ENCODE measurements at places on chromosomes 7 and 10.

DNA sequence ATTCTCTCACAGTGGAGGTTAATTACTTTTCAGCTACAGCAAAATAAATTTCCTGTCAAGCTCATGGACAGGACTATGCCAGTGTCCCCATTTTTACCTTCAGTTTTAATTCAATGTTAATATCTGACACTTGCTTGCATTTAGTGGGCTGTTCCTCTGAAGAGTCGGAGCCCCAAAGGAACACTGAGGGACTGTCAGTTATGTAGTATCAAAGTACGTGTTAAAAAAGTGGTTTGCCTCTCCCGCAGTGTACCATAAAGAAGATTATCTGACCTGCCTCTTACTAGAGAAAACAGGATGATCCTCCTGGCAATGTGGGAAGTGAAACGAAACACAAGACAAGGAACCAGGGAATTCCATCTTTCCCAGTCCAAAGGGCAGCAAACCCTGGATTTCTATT lies 1010.9 kb upstream of the PHF14 start:
- no peak for DNase-seq

GRCh38 chr10:49220031-49220430 lies 31.8 kb upstream of the TMEM273 start:
- no peak for DNase-seq

GRCh38 chr10:73742454-73742734 lies 1.8 kb upstream of the SEC24C start:
- DNase-seq = no peak

GRCh38 chr10:122117475-122117874 lies 128.5 kb downstream of the TACC2 start:
- DNase-seq = no peak

- no peak for DNase-seq
These were observed 49.3 kb downstream of the GPR141 start for GRCh38 chr7:37732888-37733287.

DNA sequence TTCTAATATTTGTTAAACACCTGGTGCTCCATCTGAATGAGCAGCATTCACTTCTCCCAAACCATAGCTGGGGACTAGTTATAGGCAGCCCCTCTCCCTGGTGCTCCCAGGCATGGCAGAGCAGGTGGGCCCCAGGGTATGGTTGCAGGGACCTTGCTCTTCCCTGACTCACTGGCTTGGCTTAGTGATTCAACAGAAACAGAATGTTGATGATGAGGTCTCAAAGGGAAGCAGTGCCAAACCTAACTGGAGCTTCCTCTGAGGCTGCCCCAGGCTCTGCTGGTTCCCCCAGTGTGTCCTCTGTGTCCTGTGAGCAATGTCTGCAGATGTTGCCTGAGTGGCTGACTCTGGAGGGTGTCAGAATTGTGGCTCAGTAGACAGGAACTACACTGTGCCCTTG lies 3.7 kb downstream of the GPR26 start:
- no peak for DNase-seq

GRCh38 chr7:28629216-28629842 lies 217.0 kb downstream of the CREB5 start:
- DNase-seq = peak; percentile 10

DNA sequence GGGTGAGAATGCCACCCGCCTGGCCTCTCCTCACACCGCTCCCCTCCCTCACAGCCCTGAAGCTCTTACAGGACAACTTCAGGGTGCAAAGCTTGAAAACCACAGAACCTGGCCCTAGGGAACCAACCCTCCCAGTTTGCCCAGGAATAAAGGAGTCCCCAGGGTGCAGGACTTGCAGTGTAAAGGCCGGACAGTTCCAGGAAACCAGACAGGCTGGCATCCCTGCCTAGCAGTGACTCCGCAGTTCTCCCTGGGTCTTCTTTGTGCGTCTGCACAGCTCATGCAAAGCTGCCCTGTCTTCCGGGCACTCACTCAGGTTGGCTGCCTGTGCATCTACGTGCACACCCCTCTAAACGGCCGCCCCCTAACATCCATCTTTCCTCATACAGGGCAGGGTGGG lies 36.1 kb downstream of the HSPA12A start:
- no peak for DNase-seq

DNA sequence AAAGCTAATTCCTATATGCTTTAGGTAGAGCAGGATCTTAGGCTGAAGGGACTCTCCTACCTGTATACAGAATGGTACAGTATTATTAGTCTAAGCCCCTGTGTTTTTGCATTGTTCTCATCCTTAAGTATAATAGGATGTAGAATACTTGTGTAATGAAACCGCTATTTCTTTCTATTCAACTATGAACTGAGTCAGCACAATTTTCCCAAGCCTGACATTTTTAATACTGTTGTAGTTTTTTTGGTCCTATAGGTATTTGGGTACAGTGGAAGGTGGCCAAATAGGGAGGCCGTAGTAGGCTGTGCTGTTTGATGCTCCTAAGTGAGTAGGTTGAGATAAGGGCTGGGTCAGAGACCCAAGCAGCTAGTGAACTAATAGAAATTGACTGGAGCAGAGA lies 205.1 kb downstream of the MACC1 start:
- DNase-seq = no peak

DNA sequence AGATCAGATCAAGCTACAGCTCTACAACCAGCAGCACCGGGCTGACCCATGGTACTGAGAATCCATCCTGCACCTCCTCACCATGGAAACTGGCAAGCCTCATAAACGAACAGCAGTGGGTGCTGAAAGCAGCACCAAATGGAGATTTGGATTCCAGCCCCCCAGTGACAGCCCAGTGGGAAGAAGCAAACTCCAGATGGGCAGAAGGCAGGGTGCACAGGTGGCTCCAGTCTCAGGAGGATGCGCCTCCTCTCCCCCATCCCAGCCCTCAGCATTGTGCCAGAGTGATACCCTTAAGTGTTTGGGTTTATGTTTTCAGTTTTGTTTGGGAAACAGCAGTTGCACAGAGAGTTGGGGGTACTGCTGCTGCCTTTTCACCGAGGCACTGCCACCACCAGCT lies 20.6 kb upstream of the SMO start:
- DNase-seq = no peak

- DNase-seq = peak; percentile 60
These were observed 534 bp upstream of the ACBD5 start for GRCh38 chr10:27241010-27241651.

- DNase-seq = no peak
These were observed 10.4 kb downstream of the PSD start for GRCh38 chr10:102408131-102408727.

DNA sequence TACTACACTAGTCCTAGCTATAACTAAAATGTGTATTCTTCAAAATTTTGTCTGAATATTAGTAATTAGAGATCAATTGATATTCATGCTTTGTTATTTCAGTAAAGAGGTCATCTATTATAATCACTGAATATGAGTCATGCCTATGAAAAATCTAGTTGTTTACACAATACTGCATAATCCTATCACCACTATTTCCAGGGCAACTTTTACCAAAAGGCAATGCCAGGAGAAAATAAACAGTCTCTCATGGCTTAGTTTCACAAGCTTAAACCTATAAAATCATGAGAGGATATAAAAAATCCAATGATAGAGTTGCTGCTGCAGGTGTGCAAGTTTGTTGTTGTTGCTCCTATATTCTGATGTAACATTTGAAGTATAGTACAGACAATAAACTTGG lies 149.9 kb upstream of the COL1A2 start:
- DNase-seq = no peak

DNA sequence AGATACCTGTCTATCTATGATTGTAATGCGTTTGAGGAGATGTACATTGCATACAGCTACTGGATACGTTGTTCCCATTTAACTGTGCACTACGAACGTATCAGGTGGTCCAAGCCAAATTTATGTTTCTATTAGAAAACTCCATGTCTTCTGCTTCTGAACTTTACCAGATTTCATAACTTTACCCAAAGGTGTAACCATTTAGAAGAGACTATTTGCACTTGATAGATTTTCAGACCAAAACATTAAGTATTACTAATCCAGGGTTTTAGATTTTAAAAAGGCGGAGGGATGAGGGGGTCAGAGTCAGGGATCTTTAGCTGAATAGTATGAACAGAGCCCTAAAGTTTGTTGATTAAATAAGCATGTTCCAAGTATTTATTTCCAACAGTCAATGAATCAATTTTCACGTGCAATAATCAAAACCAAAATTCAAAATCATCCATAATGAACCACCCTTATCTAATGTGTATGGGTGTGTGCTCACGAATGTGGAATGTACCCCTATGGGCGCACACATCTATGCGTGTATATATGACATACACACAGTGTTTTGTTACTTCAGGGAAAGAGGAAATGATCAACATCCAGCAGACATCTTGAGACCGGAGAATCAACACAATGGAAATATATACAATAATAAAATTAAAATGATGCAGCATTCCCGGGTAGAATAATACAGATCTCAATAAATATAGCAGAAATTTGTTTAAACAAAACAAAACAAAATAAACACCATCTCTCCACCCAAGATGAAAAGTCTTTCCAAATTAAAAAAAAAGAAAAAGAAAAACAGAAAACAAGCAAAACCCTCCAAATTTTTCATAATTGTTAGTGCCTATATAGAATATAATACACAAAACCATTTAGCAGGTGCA lies 3.4 kb downstream of the FEZF1 start:
- DNase-seq = no peak

- no peak for DNase-seq
These were observed 538.7 kb downstream of the TFEC start for GRCh38 chr7:115491744-115492380.
